ENCODE measurements at places on chromosomes 11 and 22.

DNA sequence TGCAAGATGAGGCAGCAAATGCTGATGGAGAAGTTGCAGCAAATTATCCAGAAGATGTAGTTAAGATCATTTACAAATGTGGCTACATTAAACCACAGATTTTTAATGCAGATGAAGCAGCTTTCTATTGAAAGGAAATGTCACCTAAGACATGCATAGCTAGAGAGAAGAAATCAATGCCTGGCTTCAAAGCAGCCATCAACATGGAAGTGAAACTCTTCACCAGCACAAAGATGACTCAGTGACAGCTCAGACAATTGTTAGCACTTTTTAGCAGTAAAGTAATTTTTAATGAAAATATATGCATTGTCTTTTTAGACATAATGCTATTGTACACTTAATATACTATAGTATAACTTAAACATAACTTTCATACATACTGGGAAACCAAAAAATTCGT lies 71.4 kb downstream of the FANCF start:
- DNase-seq: no peak

- DNase-seq: no peak
Observed at GRCh38 chr11:83119216-83119615, 37.7 kb upstream of the PCF11 start.

DNA sequence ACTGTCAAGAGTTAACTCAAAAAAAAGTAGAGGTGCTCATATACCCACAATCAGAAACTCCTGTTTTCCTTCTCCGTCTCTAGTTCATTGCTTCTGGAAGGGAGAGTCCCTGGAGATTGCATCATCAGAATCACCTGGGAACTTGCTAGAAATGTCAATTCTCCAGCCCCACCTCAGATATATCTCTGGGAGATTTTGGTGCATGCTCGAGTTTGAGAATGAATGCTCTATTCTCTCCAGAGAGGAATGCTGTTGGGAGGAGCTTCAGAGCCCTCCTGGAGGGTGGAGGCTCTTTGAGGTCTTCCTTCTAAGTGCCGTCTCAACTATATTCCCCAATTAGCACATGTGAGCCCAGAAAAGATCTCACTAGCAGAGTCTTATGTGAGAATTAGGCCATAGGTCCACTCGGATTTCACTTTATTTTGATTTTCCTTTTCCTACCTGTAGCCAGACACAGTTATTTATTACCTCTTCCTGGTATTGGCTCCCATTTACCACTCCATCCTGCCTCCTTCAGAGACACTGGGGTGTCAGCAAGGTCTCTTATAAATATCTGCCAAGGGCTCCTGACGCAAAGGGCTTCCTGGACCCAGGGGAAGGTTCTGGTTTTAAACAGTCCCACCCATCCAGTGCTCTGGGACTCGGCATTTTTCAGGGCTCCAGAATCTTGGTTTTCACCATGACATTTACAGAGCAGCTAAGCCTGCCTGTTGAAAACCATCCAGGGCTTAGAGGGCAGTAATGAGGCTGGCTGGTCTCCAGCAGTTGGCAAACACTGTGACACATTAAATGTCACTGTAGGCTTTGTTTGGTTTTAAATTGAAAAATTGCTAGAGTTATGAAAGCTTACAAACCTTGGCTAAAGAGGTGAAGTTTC lies 136.2 kb downstream of the CD44 start:
- DNase-seq: no peak

DNA sequence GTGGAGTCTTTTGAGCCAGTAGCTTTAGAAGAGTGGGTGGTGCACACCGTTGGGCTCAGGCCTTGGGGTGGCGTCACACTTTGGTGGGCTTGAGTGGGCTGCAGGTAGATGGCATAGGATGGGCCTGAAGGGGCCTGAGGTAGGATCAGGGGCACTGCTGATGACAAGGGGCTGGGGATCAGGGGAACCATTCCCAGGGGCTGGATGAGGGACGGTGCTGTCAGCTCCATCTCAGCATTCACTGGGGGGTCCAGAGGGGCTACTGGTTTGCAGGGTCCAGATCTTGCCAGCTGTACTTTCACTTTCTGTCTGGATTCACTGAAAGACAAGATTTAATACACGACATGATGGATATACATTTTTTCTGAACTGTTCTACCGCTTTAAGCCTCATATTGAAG lies 11.1 kb downstream of the E2F8 start:
- DNase-seq: no peak

DNA sequence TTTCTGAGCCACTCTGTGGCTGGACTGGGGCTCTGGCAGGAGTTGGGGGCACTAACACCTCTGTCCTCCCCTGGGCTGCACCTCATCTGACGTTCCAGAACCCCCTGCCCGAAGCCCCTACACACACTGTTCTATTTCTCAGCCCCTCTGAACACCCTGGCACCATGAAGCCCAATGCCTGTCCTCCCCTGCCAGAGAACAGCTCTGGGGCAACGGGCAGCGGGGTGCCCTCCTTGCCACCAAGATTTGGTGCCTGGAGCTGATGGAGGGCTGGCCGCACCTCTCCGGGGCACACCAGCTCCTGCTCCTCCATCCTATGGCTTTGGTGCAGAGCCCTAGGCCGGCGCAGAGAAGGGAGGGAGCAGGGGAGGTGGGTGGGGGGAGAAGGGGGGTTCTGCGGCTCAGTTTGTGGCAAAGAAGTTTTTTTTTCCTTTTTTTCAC lies 16.3 kb downstream of the DUSP8 start:
- no peak for DNase-seq

DNA sequence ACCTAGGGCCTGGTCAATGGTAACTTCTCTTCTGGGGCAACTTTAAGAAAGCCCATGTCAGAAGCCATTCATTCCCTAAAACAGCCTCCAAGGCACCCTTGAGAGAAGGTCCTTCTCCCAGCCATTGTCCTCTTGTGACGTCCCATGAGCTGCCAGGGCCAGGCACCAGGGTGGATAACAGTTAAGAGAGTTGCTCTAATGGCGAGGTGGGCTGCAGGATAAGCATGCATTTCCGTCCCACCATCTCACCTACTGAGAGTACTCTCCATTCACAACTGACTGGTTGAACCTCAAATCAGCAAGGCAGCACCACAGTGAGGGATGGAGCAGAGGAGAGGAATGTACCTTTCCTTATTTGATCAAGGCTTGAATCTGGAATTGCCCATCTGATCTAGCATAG lies 14.6 kb downstream of the POU2AF1 start:
- no peak for DNase-seq

- no peak for DNase-seq
Observed at GRCh38 chr11:34671946-34672345, 51.1 kb downstream of the EHF start.

DNA sequence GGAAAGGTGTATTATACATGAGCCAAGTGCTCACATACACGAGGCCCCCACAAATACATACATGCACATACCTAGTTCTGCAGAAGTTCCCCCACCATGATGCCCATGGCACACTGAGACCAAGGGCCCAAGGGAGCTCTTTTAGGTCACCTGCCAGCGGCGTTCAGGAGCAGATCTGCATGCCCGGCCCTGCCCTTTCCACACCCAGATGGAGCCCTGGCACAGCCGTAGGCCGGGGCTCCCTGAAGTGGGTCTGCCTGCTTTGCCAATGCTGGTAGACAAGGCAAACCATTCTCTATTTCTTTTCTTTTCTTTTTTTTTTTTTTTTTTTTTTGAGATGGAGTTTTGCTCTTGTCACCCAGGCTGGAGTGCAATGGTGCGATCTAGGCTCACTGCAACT lies 21.5 kb downstream of the NFAM1 start:
- DNase-seq: no peak

DNA sequence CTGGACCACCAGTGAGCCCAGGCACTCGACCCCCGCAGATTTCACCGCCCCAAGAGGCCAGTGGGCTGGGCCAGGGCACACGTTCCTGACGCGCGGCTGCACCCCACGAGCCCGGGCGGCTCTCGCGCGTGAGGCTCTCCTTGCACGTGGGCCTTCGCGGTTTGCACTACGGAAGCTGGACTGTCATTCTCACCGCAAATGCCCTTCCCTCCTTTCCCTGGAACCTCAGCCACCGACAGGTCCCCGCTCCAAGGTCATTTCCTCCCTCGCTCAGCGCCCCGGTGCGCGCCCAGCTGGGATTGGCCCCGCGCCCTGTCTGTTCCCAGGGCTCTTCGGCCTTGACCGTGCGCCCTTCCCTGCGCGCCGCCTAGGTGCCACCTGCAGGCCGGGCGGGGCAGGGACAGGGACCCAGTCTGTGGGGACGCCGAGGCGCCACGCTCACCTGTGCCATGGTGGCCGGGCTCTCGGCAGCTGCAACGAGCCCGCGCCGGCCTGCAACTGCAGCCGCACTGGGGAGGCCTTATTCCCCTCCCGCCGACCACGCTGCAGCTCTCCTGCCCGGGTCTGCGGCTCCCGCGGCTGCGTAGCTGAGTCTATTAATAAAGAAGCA lies 2.1 kb upstream of the CPT1A start:
- DNase-seq: no peak

- DNase-seq: no peak
Observed at GRCh38 chr11:7691759-7692350, 14.4 kb downstream of the OVCH2 start.

- no peak for DNase-seq
Observed at GRCh38 chr22:46848197-46848596, 85.7 kb downstream of the TBC1D22A start.

DNA sequence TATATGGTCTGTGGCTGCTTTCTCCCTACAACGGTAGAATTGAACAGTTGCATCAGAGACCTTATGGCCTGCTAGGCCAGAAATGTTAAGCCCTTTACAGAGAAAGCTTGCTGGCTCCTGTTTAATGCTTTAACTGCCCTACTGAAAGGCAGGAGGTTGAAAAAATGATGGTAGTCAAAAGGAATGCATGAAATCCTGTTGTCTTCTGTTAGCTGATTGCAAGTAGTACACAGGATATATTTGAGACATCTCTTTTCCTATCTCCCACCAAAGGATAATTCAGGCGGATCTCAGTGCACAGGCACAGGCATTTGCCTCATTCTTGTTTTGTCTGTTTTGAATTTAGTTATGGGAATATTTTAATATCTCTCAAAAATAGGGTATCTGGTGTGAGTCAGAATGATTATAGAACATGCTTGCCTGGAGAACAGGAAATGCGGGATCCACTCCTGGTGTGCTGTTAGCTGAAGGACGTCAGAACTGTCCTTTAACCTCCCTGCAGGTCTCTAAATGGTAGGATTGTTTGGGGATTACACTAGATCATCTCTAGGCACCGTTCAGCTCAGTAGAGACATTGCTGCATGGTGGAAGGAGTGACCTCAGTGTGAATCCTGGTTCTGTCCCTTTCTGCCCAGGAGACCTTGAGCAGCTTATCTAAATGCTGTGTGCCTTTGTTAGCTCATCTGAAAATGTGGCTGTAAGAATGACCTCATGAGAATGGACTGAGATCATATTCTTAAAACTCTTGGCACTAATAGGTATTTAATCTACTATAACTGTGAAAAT lies 49.5 kb downstream of the PACS1 start:
- no peak for DNase-seq
